Lung microvascular endothelial cell (primary cell): ENCODE measurements at places on chromosomes 7 and 10. TPM values are rescaled to one million over a fixed set of nuclear protein-coding genes. Genes with fewer than 3 reads are reported as not detected.

The PLXNA4 gene
- total RNA-seq: 6.9 and 7.8 TPM in 2 replicates

The SPDYE6 gene
- not detected in 2 replicates for total RNA-seq

The SPDYE8 gene
- total RNA-seq: not detected in 2 replicates

The C7orf25 gene
- 2.2 and 5.2 TPM in 2 replicates for total RNA-seq

The MBLAC1 gene
- total RNA-seq: 2.0 and 2.4 TPM in 2 replicates

The CCM2 gene
- 47.5 and 67.9 TPM in 2 replicates for total RNA-seq

The ASIC3 gene
- total RNA-seq: under 0.01 and 0.40 TPM in 2 replicates

The SSC4D gene
- 0.22 and 0.40 TPM in 2 replicates for total RNA-seq

The ZNF804B gene
- not detected in 2 replicates for total RNA-seq

The NOS3 gene
- total RNA-seq: 25.0 and 30.5 TPM in 2 replicates

The PTPN20 gene
- under 0.01 and 1.4 TPM in 2 replicates for total RNA-seq

The SFTPA1 gene
- total RNA-seq: not detected in 2 replicates

The INMT gene
- total RNA-seq: under 0.01 TPM in 1 of 2 replicates, not detected in the other

The AOAH gene
- under 0.01 TPM in 1 of 2 replicates, not detected in the other for total RNA-seq

The ETV1 gene
- 5.0 and 6.8 TPM in 2 replicates for total RNA-seq

The ZNF488 gene
- under 0.01 TPM in 2 replicates for total RNA-seq

The AKR1B15 gene
- not detected in 2 replicates for total RNA-seq

The HABP2 gene
- total RNA-seq: under 0.01 TPM in 1 of 2 replicates, not detected in the other

The GRID2IP gene
- total RNA-seq: under 0.01 TPM in 2 replicates

The FFAR4 gene
- not detected in 2 replicates for total RNA-seq

The NPY4R gene
- not detected in 2 replicates for total RNA-seq

The PHKG1 gene
- 0.20 and 0.22 TPM in 2 replicates for total RNA-seq

The FOXI2 gene
- not detected in 2 replicates for total RNA-seq

The CLDN12 gene
- 10.5 and 15.5 TPM in 2 replicates for total RNA-seq

The SLC26A3 gene
- total RNA-seq: not detected in 2 replicates

The POLR2J2 gene
- 0.65 and 2.4 TPM in 2 replicates for total RNA-seq

The UBE2D1 gene
- 5.7 and 6.7 TPM in 2 replicates for total RNA-seq

The HIPK2 gene
- total RNA-seq: 7.8 and 10.9 TPM in 2 replicates

The TET1 gene
- total RNA-seq: 0.22 and 0.60 TPM in 2 replicates

The TLL2 gene
- under 0.01 TPM in 2 replicates for total RNA-seq

The PRSS58 gene
- total RNA-seq: not detected in 2 replicates

The HOXA6 gene
- total RNA-seq: 2.0 and 2.4 TPM in 2 replicates

The PARP12 gene
- total RNA-seq: 55.4 and 63.3 TPM in 2 replicates

The CYP2E1 gene
- total RNA-seq: not detected in 2 replicates

The PAX4 gene
- total RNA-seq: not detected in 2 replicates

The OR2A5 gene
- total RNA-seq: not detected in 2 replicates

The ACTL6B gene
- not detected in 2 replicates for total RNA-seq

The WEE2 gene
- under 0.01 TPM in 2 replicates for total RNA-seq

The MYOZ1 gene
- not detected in 2 replicates for total RNA-seq

The EMX2 gene
- total RNA-seq: not detected in 2 replicates

The KCND2 gene
- total RNA-seq: under 0.01 and 0.20 TPM in 2 replicates

The OPTN gene
- total RNA-seq: 70.8 and 105 TPM in 2 replicates

The DDC gene
- not detected in 2 replicates for total RNA-seq

The VWA2 gene
- not detected in 2 replicates for total RNA-seq

The IDI1 gene
- total RNA-seq: 49.0 and 56.2 TPM in 2 replicates

The CPA1 gene
- total RNA-seq: not detected in 2 replicates

The C10orf53 gene
- not detected in 2 replicates for total RNA-seq

The GNAT3 gene
- total RNA-seq: not detected in 2 replicates
